ENCODE measurements at places on chromosomes 3 and 15. TPM values are rescaled to one million over a fixed set of nuclear protein-coding genes. Genes with fewer than 3 reads are reported as not detected.

GRCh38 chr3:107684431-107684925, 161.7 kb downstream of the BBX start:
- no peak for DNase-seq
- no peaks in the 10 kb centered on the region for H3K27me3 ChIP-seq
- H3K27ac ChIP-seq: no peak overlapping the region
- no peak overlapping the region for H3K4me3 ChIP-seq
- H3K36me3 ChIP-seq: no peaks in the 10 kb centered on the region
- H3K4me1 ChIP-seq: peaks cover 29% of the 10 kb centered on the region

DNA sequence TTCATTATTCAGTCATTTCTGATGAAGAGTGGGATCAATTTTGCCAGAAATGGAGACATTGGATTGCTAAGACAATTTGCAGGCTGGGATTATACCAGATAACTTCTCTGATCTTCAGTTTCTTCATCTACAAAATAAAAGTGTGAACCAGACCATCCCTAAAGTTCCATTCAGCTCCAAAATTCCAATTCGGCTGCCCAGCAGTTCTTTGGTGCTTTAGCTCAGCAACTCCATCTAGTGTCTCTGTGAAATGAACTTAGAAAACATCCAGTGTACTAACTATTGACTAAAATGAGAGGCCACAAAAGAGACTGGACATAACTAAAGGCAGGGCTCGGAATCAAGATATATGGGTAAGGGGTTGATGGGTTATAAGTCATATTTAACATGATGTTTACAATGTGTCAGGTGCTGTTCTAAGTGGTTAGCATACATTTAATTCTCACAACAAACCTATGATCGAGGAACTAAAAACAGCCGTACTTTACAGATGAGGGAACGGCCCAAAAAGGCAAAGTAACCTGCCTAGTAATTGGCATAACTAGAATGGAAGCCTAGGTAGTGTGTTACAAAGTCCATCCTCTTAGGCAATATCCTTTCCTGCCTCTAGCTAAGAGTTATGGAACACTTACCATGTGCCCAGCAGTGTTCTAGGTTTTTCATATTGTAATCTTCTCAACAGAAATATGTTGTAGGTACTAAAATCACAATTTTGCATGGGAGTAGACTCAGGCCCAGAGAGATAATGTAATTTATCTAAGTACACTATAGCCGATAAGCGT, 17.0 kb downstream of the THAP10 start:
- no peaks in the 10 kb centered on the region for H3K27me3 ChIP-seq
- no peaks in the 10 kb centered on the region for H3K36me3 ChIP-seq

DNA sequence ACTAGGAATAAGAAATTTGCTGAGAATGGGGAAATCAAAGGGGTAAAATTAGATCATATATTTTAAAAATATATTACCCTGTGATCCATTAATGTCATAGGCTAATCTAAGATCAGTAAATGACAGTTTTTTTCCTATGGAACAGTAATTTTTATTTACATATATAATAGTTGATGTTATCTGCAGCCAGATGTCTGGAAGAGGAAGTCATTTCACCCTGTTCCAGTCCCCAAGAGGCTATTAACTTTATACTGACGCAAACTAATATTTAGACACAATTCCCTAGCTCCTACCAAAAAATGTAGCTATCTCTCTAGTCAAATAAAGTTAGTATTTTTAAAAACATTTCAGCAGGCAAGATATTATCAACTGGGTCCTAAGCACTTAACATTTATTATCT, 558.0 kb downstream of the MECOM start:
- no peak for DNase-seq
- no peaks in the 10 kb centered on the region for H3K27me3 ChIP-seq
- no peaks in the 10 kb centered on the region for H3K36me3 ChIP-seq
- no peak overlapping the region for H3K4me3 ChIP-seq
- no peak overlapping the region for H3K27ac ChIP-seq

DNA sequence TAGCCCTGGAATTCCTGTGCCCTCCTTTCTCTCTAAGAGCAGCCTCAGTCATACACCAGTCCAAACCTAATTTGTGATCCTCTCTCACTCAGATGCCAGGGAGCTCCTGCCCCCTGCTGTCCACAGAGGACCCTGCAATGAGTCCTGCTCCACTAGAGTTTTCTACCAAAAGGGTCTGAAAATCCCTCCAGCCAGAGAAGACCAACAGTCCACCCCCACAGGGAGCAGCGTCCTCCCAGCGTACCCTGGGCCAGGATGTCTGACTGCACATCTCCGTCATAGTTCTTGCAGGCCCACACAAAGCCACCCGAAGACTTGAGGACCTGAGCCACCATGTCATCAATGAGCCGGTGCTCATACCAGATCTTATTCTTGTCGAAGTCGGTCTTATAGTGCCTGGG, 15.4 kb downstream of the IDH2 start:
- no peak overlapping the region for H3K4me3 ChIP-seq
- H3K27ac ChIP-seq: no peak overlapping the region
- H3K36me3 ChIP-seq: peaks cover 81% of the 10 kb centered on the region

CCR9 gene
- not detected for total RNA-seq

Measured in lower lobe of right lung (tissue), 2 donors.